ENCODE measurements at places on chromosomes 4 and X.

DNA sequence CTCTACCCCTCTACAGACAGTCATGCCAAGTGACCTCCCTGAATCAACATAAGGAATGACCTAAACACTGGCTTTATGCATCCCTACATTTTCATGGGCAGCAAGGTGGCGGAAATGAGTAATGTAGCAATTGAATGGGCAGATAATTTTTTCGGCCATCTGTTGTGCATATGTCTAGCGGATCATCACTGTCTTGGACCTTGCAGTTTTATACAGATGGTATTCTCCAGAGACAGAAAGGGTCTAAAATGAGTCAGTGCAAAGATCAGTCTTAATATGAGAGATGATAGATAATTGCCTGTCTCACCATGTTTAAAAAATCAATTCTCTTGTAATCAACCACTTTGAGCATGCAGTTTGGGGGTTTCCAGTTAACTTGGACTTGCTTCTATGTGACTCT lies 177.3 kb upstream of the DKK2 start:
- no peaks in the 10 kb centered on the region for H3K27me3 ChIP-seq
- H3K27ac ChIP-seq: no peak overlapping the region
- H3K4me1 ChIP-seq: no peaks in the 10 kb centered on the region
- no peak overlapping the region for H3K4me3 ChIP-seq
- DNase-seq: no peak

- no peaks in the 10 kb centered on the region for H3K27me3 ChIP-seq
- no peaks in the 10 kb centered on the region for H3K4me1 ChIP-seq
- no peak overlapping the region for H3K4me3 ChIP-seq
These were observed 144.2 kb downstream of the PDLIM5 start for GRCh38 chr4:94595880-94596483.

DNA sequence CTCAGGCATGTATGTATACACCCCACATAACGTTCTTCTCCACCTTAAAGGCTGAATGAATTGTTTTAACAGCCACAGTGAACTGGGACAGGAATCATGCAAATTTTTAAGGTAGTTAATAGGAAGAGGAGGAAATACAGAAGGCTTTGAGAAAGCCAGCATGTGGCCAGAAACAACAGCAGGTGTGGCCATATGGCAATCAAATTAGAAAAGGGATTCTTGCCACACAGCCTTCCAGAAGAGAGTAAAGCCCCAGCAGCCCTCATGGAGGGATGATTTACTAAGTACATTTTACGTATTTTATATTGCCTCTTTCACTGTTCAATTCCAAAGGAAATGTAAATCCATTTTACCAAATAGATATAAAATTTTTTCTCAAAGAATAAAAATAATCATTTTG lies 792.2 kb downstream of the ADGRL3 start:
- H3K36me3 ChIP-seq: no peaks in the 10 kb centered on the region
- DNase-seq: no peak
- H3K4me1 ChIP-seq: no peaks in the 10 kb centered on the region

- no peaks in the 10 kb centered on the region for H3K27me3 ChIP-seq
- peak overlapping the region; percentile 42 for H3K27ac ChIP-seq
- no peak overlapping the region for H3K4me3 ChIP-seq
These were observed 19.0 kb downstream of the MRPL1 start for GRCh38 chr4:77881460-77882295.

Measured in activated B cell treated with CpG ODN at 0.5 μM for 24 hours (primary cell).